ENCODE measurements at places on chromosomes 13 and 19.

DNA sequence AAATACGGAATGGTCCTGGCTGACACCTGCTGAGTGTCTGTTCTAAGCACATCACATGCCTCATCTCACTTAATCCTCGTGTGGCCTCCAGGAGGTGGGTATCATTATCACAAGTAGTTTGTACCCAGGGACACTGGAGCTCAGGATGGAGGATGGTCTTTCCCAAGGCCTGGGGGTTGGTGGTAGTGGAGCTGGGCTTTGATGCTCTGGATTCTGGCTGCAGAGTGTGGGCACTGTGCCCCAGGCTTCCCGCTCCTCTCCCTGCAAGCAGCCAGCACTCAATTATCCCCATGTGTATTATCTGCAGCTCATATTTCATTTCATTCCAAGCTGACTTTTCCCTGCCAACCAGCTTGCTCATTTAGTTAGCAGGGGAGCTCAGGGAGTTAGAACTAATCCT lies 52.1 kb downstream of the SIAH3 start:
- no peak for DNase-seq

DNA sequence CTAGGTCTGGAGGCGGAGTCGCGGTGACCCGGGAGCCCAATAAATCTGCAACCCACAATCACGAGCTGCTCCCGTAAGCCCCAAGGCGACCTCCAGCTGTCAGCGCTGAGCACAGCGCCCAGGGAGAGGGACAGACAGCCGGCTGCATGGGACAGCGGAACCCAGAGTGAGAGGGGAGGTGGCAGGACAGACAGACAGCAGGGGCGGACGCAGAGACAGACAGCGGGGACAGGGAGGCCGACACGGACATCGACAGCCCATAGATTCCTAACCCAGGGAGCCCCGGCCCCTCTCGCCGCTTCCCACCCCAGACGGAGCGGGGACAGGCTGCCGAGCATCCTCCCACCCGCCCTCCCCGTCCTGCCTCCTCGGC lies at the start of gene SLC5A5:
Gene SLC5A5 (plus strand): TSS at position 68 of the 373 bp plus-strand sequence. CDS start 375 bp downstream, outside the sequence.
- DNase-seq = no peak

DNA sequence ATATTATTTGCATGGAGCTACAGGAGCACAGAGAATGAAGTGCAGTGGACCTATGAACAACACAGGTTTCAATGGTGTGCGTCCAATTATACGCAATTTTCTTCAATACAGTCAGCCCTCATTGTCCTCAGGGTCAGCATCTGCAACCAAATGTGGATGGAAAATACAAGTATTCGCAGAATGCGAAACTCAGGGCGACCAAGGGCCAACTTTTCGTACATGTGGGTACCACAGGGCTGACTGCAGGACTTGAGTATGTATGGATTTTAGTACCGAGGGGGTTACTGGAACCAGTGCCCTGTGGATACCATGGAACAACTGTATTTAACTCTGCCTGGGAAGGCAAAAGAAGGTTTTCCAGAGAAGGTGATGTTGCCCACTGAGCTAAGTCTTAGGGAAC lies 10.2 kb downstream of the LCP1 start:
- no peak for DNase-seq

DNA sequence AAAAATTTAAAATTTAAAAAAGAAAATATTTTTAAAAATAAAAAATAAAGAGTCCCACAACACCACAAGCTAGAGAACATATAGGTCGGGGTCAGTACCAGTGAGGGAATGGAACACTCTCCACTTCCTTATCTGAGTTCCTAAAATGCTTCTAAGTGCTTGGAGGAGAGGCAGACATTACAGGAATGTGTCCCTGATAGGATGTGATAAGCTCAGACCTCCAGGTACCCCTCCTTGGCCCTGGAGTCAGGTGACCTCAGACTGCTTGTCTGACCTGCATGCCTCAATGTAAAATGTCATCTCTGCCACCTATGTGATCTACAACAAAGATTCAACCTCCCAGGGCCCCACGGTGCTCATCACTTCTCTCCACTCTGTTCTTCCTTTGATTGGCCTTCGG lies 2.8 kb downstream of the ZNF814 start:
- DNase-seq = no peak

- no peak for DNase-seq
Measured at GRCh38 chr13:57286511-57287098, 119.6 kb downstream of the PRR20E start.

GRCh38 chr13:77016251-77016812 lies 10.6 kb downstream of the FBXL3 start:
- no peak for DNase-seq

DNA sequence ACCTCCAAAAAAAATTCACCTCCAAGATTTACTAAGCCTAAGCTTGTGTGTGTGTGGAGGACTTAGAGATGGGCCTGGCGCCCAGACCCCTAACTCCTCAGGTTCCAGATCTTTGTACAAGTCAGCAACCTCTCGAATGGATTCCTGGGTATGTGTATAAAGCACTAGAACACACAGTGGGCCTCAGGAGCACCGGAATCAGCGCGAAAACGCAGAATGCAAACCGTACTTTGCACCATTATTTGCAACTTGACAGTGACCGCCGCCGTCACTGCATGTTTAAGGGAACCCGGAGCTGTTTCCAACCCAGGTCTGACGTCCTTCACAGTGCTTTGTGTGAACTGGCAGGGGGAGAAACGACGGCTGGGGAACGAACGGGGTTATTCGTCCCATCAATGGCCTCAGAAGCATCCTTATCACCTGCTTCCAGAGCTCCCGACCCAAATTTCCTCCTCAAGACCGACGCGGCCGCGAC lies 688 bp downstream of the ZNF606 start:
- DNase-seq = no peak

GRCh38 chr19:2010135-2010668 lies 5.3 kb downstream of the BTBD2 start:
- DNase-seq = no peak
